ENCODE measurements at places on chromosomes 7 and 10.

GRCh38 chr7:44569959-44570358, 3.7 kb downstream of the DDX56 start:
- no peak for DNase-seq

- no peak for DNase-seq
These were observed 96.2 kb downstream of the C10orf105 start for GRCh38 chr10:71623098-71623985.

DNA sequence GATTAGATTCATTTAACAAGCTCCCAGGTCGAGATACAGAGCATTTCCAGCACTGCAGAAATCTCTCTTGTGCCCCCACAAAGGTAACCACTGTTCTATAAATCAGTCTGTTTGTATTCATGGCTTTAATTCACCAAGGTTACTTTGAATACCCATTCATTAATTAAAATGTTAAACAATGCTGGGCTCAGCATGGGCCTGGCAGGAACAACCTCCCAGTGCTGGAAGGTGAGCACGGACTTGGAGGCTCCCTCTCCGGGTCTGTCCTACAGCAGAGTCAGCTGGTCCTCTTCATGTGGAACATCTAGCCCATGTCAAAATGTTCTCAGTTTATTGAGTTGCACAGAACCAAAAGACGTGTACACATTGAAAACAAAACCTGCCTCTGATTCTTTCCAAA, 15.6 kb upstream of the EFCAB10 start:
- no peak for DNase-seq

- DNase-seq, result no peak
These were observed 108.2 kb upstream of the FAM13C start for GRCh38 chr10:59470570-59470969.

- no peak for DNase-seq
These were observed 17.7 kb downstream of the TSPAN14 start for GRCh38 chr10:80471715-80472233.

DNA sequence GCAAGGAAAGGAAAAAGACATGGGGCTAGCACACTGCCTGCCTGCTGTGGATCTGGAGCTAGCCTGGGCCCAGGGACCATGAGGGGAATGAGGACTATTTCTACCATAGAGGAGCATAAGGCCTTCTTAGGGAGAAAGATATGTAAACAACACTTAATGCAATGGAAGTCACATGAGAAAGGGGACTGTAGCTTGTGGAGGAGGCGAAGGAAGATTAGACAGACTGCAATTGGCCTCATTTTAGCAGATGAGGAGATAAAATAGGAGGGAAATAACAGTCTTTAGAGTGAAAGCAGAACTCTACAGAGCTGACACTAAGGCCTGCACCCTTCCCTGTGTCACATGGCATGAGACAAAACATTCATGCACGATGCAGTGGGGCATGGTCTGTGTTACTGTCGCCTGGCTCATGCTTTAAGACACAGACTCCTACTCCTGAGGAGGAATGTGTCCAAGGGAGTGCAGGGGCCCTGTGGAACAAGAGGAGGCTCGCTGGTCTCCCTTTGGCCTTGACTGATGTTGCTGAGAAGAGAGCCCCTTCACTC, 829.3 kb upstream of the IGFBP3 start:
- DNase-seq, result no peak

DNA sequence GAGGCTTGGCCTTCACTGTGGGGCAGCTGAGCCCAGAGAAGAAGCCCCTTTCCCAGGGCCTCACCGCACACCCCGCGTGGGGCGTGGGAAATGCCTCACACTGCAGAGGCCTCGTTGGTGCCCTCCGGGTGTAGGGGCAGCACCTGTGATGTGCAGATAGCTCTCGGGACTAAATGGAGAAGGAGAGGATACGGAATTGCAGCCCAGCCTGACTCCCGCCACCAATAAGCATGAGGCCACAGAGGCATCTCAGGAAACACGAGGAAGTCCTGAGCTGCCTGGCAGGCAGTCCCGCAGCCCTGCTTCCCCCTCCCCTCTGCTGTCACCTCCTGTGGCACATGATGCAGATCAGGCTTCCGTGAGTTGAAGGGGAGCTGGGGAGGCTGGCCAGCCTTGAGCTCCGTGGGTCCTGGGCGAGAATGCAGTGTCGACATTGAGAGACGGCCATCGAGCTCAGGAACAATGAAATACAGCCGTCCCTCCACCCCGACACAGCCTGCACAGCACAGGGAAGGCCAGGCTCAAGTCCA, 59.6 kb upstream of the PPP2R2D start:
- DNase-seq, result no peak

DNA sequence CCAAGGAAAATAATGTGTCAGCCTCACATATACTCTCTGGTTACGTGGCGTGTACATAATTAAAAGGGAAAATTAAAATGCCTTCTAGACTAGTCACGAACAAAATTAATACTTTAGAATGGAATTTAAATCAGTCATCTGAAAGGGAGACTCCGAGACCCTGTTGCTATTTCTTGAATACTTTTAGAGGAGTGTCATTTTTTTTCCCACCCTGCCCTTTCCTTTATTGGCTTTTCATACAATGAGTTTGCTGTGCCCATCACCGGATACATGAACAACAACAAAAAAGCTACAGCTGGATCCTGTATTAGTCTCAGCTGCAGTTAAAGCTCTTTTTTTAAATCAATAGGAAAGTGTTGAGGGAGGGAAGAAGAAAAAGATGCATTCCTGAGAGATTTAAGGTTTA, 20.1 kb downstream of the CYTH3 start:
- no peak for DNase-seq

DNA sequence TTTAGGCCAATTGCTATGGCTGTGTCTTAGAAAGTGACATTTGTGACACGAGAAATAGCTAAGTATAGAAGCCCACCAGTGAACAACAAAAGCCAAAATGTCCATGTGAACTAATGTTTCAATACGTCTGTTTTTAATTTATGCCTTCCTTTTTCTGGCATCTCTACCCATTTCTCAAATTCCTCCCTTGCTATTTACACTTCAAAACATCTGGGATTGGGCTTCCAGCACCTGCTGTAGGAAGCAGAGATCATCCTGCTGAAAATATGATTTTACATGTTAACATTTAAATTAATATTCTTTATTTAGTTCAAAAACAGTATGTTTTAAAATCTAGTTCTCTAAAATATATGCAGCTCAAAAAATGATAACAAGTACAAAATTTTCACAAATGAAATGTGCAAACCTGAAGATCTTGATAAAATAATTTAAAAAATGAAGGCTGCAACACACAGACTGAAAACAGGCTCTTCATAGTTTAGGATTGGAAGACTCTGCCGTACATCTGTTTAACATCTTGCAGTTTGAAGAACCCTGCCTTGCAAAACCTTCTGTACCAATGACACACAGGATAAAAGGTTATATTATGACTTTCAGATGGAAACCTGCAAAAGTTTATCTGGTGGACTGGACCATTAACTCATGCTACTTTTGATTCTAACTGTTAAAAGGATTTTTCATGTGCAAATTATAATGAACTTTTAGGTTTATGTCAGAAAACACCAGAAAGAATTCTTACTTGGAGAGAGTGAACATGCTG, 408.4 kb downstream of the SUGCT start:
- DNase-seq, result no peak

DNA sequence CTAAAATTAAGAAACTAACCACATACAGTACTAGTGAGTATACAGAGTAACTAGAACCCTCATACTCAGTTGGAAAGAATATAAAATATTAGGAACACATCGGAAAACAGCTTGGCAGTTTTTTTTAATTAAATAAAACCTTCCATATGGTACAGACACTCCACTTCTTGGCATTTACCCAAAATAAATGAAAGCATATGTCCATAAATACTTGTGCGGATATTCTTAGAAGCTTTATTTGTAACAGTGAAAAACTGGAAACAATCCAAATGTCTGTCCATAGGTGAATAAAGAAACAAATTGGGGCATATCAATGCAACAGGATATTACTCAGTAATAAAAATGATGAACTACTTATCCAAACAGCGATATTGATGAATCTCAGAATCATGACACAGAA, 410.0 kb downstream of the HTR7 start:
- DNase-seq, result no peak

- no peak for DNase-seq
These were observed 332.5 kb downstream of the PTPRN2 start for GRCh38 chr7:158255156-158255555.

DNA sequence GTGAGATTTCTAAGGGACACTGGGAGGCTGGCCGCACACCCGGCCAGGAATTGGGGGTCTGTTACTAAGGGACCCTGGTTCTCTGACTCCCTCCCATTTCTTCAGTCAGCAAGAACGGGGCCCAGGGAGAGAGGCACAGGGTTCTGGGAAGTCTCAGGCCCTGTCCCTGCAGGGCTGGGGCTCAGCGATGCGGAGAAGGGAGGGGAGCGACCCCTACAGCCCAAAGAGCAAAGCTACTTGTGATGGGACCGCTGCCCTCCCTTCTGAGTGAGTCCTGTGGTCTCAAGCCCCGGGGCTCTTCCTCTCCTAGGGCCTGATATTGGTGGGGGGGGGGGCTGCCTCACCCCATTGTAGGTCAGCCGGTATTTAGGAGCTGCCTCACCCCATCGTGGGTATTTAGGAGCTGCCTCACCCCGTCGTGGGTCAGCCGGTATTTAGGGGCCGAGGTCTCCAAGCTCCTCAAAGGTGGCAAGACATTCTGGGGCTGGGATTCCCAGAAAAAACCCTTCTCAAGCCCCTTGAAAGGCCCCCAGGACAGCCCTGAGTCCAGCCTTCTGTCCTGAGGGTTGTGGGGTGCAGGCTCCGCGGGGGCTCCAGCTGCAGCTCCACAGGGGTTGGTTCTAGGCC, 16.9 kb upstream of the NKX6-2 start:
- no peak for DNase-seq

GRCh38 chr7:44320794-44321371, 4.5 kb downstream of the CAMK2B start:
- no peak for DNase-seq

DNA sequence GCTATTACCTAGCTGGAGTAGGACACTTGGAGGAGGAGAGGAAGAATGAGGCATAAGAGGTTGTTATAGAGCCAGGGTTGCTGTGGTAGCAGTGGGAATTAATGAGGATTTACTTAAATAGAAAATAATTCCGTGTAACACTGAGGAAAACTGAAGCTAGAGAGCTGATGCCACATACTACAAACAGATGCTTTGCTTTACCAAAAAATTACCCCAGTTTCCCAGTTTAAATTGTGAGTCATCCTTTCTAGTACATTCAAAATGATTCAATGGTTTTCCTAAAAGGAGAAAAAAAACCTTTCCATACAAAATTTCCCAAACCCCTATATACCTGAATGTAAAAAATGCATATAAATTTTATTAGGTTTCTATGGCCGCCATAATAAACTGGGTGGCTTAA, 58.3 kb downstream of the ZNF518A start:
- DNase-seq, result no peak

- DNase-seq, result no peak
These were observed 97.7 kb downstream of the CACNA2D1 start for GRCh38 chr7:82345886-82346285.

- no peak for DNase-seq
These were observed 186.7 kb downstream of the CXCL12 start for GRCh38 chr10:44198096-44198779.

DNA sequence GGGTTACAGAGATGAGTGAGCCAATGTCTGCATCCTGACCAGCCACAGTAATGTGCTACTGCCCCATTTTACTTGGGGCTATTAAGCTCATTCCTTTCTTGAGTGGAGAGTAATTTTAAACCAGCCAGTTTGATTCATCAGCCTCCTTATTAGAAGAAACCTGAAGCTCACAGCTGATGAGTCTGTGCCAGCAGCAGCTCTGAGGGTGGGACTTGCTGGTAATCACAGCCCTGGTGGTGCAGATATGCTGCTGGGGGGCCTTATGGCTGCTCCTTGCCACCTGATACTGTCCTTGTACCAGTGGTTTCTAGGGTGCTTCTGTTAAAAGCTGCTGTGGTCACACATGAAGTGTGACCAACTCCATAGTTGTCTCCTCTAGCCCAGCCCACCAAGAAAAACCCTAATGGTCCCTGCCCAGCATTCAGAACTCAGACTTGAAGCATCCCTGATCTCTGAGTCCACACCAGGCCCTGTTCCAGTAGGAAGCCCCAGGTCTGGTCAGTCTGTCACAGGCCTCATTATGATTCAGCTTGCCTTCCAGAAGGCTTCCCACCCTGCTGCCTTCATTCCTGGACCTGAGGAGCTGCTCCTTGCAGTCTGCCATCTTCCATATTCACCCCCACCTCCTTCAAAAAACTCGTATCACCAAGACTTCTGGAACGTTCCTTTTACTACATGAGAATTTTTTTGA, 28.9 kb upstream of the RBM20 start:
- DNase-seq, result no peak

GRCh38 chr10:21260066-21260465, 265.4 kb downstream of the SKIDA1 start:
- DNase-seq, result no peak

- DNase-seq, result no peak
These were observed 495 bp downstream of the SFR1 start for GRCh38 chr10:104122225-104123107.

DNA sequence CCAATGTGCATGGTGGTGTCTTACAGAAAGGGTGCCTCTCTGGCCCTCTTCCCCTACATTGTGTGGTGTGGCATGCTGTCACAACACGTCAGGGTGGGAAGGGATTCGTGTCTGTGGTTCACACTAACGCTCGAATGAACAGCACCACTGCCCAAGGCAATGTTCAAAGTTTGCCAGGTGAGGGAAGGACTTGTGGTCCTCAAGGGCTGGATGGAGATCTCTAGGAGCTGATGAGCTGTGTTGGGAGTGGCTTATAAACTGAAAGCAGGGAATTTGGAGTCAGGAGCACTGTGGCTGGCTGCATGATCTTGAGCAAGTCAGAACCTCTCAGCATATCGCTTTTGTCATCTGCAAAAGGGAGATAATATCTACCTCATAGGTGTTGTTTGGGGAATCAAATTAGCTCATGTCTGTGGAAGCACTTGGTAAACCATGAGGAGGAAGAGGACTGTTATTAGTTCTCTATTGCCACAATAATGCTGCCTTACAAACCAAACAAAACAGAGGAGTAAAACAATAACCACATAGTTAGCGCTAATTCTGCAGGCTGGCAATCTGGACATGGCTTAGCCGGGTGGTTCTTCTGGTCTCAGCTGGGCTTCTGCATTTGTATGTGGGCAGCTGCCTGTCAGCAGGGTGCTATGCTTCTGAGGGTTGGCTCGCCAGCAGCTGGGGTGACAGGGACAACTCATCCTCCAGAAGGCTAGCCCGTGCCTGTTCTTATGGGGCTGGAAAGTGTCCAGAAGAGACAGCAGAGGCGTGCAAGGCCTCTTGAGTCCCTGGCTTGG, 22.9 kb upstream of the C10orf105 start:
- no peak for DNase-seq

GRCh38 chr10:80196950-80197315, 8.4 kb downstream of the ANXA11 start:
- DNase-seq, result no peak

GRCh38 chr10:48237259-48238250, 36.9 kb downstream of the FRMPD2 start:
- no peak for DNase-seq
